ENCODE measurements at places on chromosomes 3 and 15. TPM values are rescaled to one million over a fixed set of nuclear protein-coding genes. Genes with fewer than 3 reads are reported as not detected.

DNA sequence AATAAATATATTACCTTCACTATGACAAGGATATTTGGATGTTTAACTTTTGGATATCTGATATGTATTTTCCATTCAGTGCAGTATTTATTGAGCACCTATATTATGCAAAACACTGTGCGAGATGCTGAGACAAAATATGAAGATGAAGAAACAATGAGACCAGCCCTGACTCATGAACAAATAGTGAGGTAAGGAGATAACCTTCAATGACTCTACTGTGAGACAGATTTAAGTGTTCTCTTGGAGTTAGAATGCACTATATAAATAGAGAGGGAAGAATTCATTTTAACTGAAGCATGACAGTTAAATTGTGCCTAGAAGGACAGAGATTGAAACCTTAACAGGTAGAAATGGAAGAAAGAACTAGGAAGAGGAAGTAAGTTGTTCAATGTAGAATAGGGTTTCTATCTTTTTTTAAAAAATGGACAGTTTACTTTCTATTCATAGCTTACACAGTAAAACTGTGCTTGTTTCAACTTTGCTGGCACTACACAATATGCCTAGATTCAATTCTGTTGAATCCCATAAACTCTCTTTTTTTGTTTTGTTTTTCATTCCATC lies 124.2 kb downstream of the ZBTB20 start:
- DNase-seq = no peak

- DNase-seq = no peak
Measured at GRCh38 chr15:31173790-31174450, 72.4 kb upstream of the TRPM1 start.

- DNase-seq = no peak
Measured at GRCh38 chr3:197957790-197958133, 2.3 kb upstream of the LMLN start.

GRCh38 chr3:124158168-124158881 lies 166.4 kb upstream of the ROPN1 start:
- DNase-seq = no peak

- DNase-seq = peak; percentile 12
Measured at GRCh38 chr3:33067484-33067883, 29.5 kb downstream of the GLB1 start.

- DNase-seq = peak; percentile 57
Measured at GRCh38 chr3:47715928-47716327, 65.8 kb downstream of the SMARCC1 start.

Gene TMC3
- not detected for total RNA-seq
